Stimulated activated CD8-positive, alpha-beta memory T cell treated with anti-CD3 and anti-CD28 coated beads, Interleukin-2, amount 100 ng/mL, for 48 hours (primary cell): ENCODE measurements at places on chromosomes 5 and 9.

GRCh38 chr5:172149073-172149472 lies 39.0 kb downstream of the STK10 start:
- no peak for DNase-seq

GRCh38 chr5:135246923-135247795 lies 151.9 kb downstream of the MACROH2A1 start:
- no peak for DNase-seq

DNA sequence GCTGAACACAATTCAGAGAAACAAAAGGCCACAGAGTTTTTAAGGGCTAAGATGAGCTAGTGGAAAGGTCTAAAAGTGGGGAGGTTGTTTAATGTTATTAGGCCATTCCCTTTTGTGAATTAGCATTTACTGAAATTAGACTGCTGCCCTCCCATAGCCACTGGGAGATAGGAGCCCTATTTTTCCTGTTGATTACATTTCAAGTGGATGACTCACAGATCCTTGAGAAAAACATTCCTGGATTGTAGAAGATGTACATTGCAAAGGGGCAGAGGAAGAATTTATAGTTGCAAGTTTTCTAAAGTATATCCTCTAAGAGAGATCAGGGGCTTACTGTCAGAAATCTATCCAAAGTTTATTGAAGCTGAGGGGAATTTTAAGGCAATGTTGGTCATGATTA lies 367.1 kb upstream of the IZUMO3 start:
- DNase-seq: no peak

GRCh38 chr5:1180841-1181271 lies 20.5 kb upstream of the SLC6A19 start:
- no peak for DNase-seq

DNA sequence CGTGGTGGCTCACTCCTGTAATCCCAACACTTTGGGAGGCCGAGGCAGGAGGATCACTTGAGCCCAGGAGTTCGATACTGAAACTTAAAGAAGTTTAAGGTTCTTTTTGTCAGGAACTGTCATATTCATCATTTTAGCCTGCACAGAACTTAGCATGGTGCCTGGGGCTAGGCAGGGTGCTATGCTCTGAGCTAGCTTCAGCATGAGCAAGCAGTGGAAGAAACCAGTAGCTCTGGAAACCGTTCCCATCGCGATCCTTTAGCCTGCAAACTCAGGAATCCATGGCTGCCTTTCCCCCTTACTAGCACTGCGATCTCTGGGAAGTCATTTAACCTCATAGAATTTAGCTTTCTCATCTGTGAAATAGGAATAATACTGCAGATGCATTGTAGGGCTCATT lies 80.4 kb downstream of the PTCH1 start:
- DNase-seq: no peak

- DNase-seq: no peak
Observed at GRCh38 chr9:29637471-29638237, 2064.4 kb upstream of the C9orf72 start.

GRCh38 chr9:95415158-95415557 lies 97.6 kb upstream of the FANCC start:
- DNase-seq: no peak

- no peak for DNase-seq
Observed at GRCh38 chr9:16271967-16272366, 598.5 kb downstream of the BNC2 start.

GRCh38 chr9:14434158-14434504 lies 120.2 kb upstream of the NFIB start:
- no peak for DNase-seq

DNA sequence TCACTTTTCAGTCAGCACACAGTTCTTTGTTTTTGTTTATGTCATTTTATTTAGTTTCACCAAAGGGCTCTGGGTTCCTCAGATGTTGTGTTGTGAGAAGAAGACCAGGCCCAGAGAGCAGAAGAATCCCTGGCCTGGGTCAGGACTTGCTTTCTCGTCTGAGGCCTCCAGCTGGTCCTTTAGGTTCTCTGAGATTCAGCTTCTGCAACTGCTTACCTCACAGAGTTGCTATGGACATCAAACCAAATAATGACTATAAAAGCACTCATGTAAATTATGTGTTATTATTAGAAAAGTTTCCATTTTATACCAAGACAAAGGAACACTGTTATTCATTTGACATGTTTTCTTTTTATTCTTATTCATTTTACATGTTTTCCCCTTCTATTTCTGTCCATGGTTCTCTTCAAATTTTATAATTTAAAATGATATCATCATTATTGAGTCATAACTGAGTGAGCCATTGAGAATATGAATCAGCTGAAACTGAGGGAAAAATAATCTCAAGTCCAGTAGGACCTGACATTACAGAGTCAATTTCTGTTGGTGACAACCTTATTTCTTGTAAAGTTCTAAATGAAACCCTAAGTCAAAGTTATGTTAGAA lies 44.0 kb upstream of the GLRX start:
- DNase-seq: no peak

DNA sequence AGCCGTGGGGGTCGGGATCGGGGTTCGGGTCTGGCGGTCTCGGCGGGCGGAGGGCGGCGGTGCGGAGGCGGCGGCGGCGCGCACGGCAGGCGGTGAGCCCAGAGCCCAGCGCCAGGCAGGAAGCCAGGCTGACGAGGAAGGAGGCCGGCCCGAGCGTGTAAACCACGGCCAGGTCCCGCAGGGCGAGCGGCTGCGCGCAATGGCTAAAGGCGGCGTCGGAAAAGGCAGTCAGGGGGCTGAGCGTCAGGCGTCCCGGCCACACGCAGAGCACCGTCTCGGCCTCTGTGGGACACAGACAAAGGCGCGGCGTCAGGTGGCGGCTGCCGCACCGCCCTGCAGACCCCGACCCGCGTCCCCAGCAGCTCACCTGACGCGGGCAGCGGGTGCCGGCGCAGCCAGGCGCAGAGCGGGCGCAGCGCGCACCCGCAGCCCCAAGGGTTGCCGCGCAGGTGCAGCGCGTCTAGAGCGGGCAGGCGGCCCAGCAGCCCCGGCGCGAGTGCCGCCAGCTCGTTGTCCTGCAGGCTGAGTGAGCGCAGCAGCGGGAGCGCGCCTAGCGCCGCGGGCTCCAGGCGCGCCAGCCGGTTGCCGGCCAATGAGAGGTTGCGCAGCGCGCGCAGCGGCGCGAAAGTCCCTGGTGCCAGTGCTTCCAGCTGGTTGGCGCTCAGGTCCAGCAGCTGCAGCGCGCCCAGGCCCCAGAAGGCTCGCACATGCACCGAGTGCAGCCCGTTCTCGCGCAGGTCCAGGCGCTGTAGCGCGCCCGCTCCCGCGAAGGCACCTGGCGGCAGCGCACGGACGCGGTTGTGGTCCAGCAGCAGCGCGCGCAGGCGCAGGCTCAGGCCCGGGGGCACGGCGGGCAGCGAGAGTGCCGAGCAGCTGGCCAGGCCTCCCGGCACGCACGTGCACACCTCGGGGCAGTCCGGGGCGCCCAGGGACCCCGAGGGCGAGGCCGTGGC lies 671 bp downstream of the LRRC26 start:
- DNase-seq: no peak

DNA sequence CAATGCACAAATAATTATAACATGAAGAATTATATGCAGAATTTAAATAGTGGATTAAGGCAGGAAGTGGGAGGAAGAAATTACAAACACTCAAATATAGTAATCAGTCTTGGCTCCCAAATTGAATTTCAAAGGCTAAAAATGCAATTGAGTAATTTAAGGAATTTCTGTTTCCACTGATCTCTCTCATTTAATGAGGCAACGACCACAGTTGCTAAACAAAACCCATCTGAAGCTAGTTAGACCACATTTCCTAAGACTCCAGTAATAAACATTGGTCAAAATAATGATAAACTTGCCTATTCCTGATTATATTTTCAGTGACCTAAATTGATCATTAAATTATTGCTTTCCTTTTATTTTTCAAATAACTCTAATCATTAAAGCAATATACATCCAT lies 174.3 kb upstream of the GRIN3A start:
- DNase-seq: no peak

DNA sequence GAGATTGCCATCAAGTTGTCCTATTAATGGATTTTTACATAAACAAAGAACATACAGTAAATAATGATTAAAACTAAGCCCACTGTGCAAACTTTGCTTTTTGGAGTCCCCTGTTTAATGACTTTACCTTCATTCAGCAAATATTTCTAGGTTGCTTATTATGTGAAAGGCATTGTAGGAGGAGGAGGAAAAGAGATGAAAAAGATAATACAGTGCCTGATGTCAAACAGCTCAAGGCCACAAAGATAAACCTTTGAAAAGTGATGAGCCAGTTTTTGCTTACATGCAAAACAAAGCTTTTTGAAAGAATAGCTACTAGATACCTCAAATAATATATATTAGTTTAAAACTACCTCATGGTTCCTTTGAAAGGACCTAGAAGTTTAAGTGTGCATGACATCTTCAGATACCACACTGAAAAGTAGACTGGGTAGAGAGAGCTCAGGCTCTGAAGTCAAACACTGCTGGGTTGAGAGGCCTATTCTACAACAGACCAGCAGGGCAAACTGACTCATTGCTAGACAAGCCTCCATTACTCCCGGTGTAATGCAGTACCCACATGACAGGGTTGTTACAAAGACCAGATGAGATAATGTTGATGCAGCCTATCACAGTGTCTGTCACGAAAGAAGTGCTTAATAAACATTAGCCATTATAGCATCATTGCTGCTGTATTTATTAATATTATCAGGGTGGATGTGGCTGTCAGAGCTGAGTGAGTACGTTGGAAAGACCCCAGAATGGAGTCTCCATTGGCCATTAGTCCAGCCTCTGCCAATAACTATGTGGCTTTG lies 11.8 kb downstream of the DEPDC1B start:
- DNase-seq: no peak

DNA sequence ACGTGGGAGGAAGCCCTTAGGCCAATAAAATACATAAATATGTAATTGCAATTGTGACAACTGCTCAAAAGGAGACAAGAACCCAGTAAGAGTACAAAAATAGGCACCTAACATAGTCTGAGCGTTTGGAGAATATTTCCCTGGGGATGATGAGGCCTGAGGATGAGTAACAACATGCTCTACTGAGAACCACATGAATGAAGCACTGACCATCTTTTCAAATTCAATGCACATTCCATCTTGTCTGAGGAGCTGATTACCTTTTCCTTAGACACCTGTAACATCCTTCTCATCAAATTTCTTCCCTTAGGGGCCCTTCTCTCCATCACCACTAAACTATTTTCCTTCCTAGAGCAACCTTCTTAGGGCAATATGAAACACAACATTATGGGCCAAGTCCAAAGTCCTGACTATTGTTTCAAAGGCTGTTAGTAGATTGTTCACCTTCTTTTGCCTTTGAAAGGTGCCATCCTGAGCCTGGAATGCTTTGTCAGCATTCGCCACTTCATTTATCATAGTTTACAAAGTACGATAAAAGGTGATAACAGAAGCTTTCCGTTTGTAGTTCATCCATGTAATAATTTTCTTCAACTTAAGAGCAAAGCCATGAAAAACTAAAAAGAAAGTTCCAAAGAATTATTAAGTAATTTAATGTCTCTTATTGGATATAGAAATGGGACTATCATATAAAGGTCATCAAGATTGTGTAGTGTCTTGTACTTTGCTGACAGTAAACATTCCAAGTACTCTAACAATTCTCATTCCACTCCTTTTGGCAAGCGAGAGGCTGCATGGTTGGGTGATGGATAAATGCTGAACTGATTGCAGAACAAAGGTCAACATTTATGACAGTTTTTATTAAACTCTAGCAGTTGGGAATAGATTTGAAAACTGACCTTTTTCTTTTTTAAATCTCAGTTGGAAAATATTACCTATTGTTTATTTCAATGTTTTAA lies 471.3 kb downstream of the PDE4D start:
- DNase-seq: no peak

- DNase-seq: no peak
Observed at GRCh38 chr9:95506678-95507463, 9.9 kb downstream of the PTCH1 start.

DNA sequence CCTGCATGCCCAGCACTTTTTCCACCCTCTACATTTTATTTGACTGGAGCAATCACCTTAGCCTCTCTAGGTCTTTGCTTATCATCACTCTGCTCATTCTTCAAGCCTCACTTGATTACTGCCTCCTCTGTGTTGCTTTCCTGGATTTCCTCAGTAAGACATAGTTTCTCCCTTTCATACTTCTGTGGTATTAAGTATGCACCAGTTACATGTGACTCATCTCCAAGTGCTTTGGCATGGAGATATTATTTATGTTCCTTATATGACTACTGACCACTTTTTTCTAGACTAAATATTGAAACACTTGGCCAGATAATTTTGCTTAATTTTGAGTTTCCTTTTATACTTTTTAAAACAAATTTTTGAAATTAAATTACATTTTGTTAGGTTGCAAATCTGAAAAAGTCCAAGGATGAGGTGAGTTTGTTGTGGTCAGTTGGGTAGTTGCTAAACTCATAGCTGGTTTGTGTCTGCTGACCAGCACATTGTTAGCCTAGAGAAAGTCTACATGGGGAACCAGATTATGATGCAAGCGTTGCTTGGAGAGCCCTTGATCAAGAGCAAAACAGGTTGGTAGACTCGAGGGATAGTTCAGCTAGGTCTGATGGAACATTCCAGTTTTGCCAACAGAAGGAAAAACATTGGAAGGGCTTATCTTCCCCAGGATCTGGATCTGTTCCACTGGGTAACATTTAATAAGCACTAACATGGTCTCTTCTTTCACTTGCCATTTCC lies 140.2 kb downstream of the TMC1 start:
- DNase-seq: no peak

GRCh38 chr9:4515958-4516375 lies 25.7 kb downstream of the SLC1A1 start:
- no peak for DNase-seq

- DNase-seq: no peak
Observed at GRCh38 chr5:9845185-9845584, 215.0 kb upstream of the TAS2R1 start.

- DNase-seq: no peak
Observed at GRCh38 chr5:156402387-156402921, 75.5 kb downstream of the SGCD start.

GRCh38 chr9:99868845-99869244 lies 37.6 kb upstream of the STX17 start:
- no peak for DNase-seq

DNA sequence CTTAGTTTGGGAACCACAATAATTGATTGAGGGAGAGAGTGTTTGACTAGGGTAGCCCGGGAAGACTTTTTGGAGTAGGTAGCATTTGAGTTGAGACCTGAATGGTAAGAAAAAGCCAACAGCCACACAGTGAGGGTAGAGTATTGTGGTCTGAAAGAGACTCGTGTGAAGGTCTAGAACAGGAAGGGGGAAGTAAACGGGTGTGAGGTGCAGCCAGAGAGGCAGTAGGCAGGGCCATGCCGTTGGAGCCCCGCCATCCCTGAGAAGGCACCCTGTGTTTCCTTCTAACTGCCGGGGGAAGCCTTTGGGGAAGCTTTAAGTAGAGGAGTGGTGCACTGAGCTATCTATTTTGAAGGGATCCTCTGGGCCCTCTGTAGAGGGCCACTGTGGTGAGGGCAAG lies 3.5 kb upstream of the F2RL2 start:
- DNase-seq: no peak

- no peak for DNase-seq
Observed at GRCh38 chr9:80836013-80836412, 853.3 kb downstream of the TLE1 start.

DNA sequence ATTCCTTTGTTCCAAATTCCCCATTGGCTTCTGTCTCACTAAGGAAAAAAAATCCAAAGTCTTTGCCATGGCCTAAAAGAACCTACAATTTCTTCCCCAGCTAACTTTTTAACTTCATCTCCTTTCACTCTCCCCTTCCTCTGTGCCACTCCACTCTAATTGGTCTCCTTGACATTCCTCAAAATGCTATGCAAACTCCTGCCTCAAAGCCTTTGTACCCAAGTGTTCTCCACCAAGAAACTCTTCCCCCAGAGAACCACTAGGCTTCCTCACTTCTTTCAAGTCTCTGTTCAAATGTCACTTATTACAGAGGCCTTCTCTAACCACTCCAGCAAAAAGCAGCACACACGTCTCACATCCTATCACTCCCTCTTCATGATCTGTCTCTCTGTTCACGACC lies 91.6 kb upstream of the NR4A3 start:
- DNase-seq: no peak
